Activated CD8-positive, alpha-beta memory T cell treated with anti-CD3 and anti-CD28 coated beads, Interleukin-2, amount 10 ng/mL, durations not matched to agents 7 days and 5 days (primary cell): ENCODE measurements at places on chromosomes 3 and 15. TPM values are rescaled to one million over a fixed set of nuclear protein-coding genes. Genes with fewer than 3 reads are reported as not detected.

GRCh38 chr15:29822100-29822683 is at the start of gene TJP1:
TJP1 (minus strand) TSS chr15:29822468; CDS start chr15:29822028, 440 bp downstream.
- peaks cover 67% of the 10 kb centered on the region for H3K27me3 ChIP-seq
- H3K36me3 ChIP-seq = peaks cover 11% of the 10 kb centered on the region

GRCh38 chr3:195744437-195744836 is 23.7 kb downstream of the MUC20 start:
- no peaks in the 10 kb centered on the region for H3K36me3 ChIP-seq
- no peak overlapping the region for H3K4me3 ChIP-seq
- H3K27me3 ChIP-seq = peaks cover 40% of the 10 kb centered on the region
- no peak overlapping the region for H3K27ac ChIP-seq

- peaks cover 35% of the 10 kb centered on the region for H3K27me3 ChIP-seq
- H3K36me3 ChIP-seq = no peaks in the 10 kb centered on the region
- DNase-seq = no peak
- no peak overlapping the region for H3K4me3 ChIP-seq
- H3K27ac ChIP-seq = no peak overlapping the region
These were observed 174.3 kb downstream of the SMAD6 start for GRCh38 chr15:66876421-66876730.

GRCh38 chr3:58688574-58688973 is 22.0 kb upstream of the FAM3D start:
- DNase-seq = no peak
- H3K27me3 ChIP-seq = peaks cover 3% of the 10 kb centered on the region
- no peak overlapping the region for H3K4me3 ChIP-seq
- H3K4me1 ChIP-seq = peaks cover under 1% of the 10 kb centered on the region
- no peak overlapping the region for H3K27ac ChIP-seq
- H3K36me3 ChIP-seq = no peaks in the 10 kb centered on the region

- H3K27me3 ChIP-seq = peaks cover 81% of the 10 kb centered on the region
- peaks cover 2% of the 10 kb centered on the region for H3K4me1 ChIP-seq
- no peak overlapping the region for H3K4me3 ChIP-seq
- H3K36me3 ChIP-seq = peaks cover under 1% of the 10 kb centered on the region
- DNase-seq = no peak
- H3K27ac ChIP-seq = no peak overlapping the region
These were observed 5.3 kb downstream of the CASR start for GRCh38 chr3:122188737-122189136.

DNA sequence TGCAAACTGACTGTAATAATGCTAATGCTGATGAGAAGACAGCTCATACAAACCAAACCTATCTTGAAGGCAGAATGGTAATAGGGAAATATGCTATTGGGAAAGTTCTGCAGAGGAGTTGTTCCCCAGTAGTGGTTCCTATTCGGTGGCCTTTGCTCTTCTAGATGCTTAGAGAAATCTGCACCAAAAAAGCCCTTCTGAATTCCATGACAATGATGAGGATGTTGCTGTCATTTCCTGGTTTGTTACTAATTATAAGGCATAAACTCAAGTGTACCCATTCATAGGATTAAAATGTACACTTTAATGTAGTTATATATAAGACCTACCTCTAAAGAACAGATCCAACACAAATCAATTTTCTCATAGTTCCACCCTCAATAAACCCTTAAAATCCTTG is 30.1 kb downstream of the TOMM70 start:
- no peaks in the 10 kb centered on the region for H3K27me3 ChIP-seq
- peak overlapping the region; percentile 36 for H3K27ac ChIP-seq
- no peaks in the 10 kb centered on the region for H3K4me1 ChIP-seq
- no peak overlapping the region for H3K4me3 ChIP-seq
- DNase-seq = no peak
- peaks cover 24% of the 10 kb centered on the region for H3K36me3 ChIP-seq

The FOXB1 gene
- total RNA-seq = 1.2 TPM

The SLC28A1 gene
- total RNA-seq = not detected
